SW 1271 (cell line): ENCODE measurements at places on chromosomes 6 and 20.
A peak's percentile ranks its signal among the peaks of the same experiment; 100 is the strongest.

DNA sequence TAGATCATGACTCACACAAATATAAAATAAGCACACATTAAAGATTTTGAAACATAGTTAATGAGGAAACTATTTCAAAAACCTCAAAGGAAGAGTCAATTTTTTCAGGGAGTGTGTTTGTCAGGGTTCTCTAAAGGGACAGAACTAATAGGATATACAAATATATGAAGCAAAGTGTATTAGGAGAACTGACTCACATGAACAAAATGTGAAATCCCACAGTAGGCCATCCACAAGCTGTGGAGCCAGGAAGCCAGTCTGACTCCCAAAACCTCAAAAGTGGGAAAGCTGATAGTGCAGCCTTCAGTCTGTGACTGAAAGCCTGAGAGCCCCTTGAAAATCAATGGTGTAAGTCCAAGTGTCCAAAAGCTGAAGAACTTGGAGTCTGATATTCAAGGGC lies 898.0 kb upstream of the EYS start:
- DNase-seq = no peak

DNA sequence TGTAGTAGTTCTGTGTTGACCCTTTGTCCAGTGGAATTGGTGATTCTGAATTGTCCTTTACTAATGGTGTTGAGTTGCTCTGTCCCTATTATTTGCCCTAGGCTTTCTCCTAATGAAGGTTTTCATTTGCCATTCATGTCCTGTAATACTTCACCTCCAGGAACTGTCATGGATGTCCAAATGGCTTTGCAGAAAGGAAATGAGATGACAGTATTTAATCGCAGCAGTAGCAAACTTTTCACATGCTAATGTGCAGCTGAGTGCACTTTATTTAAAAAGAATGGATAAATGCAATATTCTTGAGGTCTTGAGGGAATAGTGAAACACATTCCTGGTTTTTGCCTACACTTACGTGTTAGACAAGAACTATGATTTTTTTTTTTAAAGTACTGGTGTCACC lies 131.4 kb downstream of the SULF2 start:
- no peak for DNase-seq

- no peak for DNase-seq
Measured at GRCh38 chr6:7672066-7673062, 53.5 kb upstream of the BMP6 start.

DNA sequence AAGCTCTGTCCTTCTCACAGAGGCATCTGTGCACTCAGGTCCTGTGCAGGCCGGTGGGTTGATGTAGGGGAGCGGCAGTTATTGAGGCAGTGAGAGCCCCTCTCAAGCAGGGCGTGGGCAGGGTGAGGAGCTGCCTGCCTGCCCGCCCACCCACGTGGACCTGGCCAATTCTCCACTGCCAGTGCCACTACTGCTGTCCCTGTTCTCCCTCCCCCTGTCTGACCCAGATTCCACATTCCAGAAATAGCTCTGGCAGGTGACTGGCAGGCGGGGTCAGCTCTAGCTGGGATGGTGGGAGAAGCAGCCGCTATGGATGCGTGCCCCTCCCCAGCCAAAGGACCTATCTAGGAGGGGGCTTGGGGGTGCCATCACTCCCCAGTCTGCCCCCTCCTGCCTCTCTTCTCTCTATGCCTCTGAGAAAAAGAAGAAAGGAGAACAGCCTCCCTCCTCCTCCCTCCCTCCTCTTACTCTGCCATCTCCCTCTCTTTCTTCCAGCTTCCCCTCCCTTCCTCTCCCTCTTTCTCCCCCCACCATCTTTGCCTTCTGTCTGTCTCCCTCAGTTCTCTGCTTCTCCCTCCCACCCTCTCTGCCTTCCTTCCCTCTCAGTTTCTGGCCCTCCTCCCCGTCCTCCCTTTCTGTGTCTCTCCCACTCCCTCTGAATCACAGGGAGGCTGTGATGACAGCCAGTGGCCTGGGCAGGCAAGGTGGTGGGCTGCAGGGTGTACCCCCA lies 86.5 kb upstream of the MYL9 start:
- DNase-seq = no peak

- no peak for DNase-seq
Measured at GRCh38 chr6:116165596-116165995, 39.7 kb upstream of the COL10A1 start.

DNA sequence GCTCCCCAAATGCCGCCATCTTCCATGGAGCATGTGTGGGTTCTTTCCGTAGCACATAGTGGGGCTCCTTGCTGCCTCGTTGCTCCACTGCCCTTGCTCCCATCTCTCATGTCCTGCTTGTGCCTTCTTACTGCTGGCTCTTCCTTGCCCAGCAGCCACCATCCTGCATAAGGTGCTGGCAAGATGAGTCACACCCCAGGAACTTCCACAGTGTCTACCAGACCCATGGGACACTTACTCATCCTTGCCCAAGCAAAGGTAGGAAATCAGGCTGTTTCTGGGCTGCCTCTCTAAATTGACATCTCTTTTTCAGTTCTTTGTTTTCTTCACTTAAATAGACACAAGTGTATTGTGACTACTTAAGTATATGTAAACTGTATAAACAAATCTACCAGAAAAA lies 39.4 kb upstream of the RGS17 start:
- DNase-seq = peak; percentile 70

DNA sequence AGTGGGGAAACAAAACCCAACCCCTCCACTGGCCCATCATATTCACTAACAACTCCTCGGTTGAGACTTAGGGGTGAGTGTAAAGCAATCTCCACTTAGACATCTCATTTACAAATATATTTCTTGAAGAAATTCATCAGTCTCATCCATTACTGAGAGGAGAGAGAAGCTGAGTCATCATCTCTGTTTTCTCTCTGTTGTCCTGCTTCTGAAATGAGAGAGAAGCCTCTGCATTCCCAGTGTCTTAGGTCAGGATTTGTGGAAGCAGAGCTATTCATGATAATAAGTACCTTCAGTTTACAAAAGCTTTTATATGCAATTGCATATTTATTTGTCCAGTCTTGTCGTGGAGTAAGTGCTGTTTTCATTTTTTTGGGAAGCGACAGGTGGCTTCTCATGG lies 879 bp downstream of the MEP1A start:
- DNase-seq = no peak

DNA sequence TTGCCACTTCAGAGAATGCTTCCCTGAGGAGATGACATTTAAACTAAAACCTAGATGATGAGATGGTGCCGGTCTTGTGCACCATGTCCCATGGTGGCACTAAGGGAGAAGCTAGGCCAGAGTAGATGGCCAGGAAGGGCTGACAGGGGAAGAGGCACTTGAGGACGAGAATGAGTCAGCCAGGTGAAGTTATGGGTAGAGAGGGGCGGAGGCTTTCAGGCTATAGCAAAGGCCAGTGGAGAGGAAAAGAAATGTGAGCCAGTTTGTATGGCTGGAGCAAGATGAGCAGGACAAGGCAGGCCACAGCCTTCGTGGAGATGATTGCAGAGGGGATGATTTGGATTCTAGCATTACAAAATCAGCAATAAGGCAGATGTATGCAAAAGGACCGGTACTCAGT lies 44.7 kb upstream of the ADGRF4 start:
- no peak for DNase-seq

GRCh38 chr6:44621846-44622245 lies 234.3 kb downstream of the CDC5L start:
- no peak for DNase-seq
